ENCODE measurements at places on chromosomes 11 and 22.
A peak's percentile ranks its signal among the peaks of the same experiment; 100 is the strongest.

DNA sequence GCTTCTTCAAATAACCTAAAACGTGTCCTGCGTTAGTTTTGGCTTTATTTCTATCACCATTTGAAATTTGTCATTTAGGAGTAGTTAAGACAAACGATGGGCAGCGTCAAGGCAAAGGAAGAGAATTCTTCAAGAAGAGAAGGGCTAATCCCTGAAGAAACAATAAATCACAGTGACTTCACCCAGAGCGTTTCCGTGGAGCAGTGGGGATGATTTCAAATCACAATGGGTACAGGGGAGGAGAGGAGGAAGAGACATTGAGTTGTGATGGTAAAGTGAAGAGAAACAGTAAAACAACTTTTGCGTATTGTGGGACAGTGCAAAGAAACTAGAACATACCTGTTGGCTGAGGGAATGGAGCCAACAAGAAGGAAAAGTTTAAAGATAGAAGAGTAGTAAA is 9.7 kb downstream of the PDGFD start:
- DNase-seq, result no peak

- no peak for DNase-seq
These were observed 346.5 kb upstream of the SYN3 start for GRCh38 chr22:33404723-33405122.

- peak; percentile 9 for DNase-seq
These were observed 98.6 kb downstream of the MUC15 start for GRCh38 chr11:26473216-26474194.

GRCh38 chr22:50294319-50294656 is 13.2 kb downstream of the PLXNB2 start:
- DNase-seq, result no peak

DNA sequence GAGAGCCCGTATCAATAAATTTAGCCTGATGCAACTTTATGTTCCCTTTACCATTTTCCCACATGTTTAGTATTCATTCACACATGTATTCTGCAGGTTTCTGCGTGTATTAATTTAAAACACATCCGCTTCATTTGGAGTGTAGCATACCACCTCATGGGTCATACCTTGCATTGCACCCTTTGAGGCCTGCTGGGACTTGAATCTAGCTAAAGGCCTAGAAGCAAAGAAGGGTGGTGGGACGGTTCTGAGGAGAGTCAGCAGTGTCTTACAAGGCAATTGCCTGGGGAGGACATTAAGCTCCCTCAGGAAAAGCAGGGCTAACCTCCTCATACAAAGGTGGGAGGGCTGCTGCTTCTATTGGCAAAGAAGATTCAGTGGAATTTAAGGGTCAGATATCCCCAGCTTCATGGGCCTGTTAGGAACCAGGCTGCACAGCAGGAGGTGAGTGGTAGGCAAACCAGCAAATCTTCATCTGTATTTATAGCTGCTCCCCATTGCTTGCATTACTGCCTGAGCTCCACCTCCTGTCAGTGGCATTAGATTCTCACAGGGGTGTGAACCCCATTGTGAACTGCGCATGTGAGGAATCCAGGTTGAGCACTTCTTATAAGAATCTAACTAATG is 15.9 kb upstream of the SNX19 start:
- no peak for DNase-seq

DNA sequence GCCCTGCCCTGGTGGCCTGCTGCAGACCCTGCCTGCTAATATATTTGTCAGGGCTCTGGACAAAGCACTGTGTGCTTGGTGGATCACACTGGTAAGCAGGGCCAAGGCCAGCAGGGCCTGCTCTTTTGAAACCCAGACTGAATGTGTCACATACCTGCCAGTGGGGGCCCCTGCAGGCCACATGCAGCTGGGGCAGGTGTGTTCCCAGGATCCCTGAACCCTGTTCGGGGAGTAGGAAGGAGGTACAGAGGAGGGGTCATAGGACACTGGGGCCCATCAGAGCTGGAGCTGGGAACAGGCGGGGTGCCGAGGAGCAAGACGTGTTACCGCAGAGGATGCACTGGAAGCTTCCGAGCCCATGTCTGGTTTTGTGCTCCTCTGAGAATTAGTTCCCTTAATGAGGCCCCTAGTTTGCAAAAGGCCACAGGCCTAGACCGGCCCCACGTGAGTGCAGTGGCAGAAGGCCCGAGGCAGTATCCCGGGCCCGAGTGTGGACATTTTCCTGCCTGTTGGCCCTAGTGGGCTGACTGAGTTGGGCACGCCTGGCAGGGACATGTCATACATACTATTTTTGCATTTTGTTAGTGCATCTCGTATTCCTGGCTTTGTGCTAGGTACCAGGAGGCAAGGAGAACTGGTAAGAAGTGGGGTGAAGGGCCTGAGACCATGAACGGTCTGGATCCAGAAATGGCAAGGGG is 11.2 kb upstream of the ACR start:
- DNase-seq, result no peak

- DNase-seq, result no peak
These were observed 4.4 kb downstream of the HPS4 start for GRCh38 chr22:26479043-26479791.

DNA sequence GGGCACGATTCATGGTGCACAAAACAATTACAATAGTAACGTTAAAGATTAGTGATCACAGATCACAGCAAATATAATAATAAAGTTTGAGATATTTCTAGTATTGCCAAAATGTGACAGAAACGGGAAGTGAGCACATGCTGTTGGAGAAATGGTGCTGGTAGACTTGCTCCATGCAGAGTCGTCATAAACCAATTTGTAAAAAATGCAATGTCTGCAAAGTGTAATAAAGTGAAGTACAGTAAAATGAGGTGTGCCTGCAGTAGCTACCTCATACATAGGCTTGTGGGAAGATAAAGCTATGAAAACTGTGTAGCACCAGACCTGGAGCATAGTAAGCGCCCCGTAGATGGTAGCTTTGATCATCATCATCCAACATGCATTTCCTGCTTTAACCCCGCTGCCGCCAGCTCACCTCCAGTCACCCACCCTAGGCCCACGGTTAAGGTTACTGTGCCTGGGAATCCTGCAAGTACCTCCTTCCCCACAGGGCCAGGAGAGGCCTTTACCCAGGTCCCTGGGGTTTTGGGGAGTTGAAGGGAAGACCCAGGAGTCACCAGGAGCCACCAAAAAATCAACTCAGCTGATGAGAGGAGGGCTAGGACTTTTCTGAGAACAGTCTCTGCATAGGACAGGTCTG is 59.2 kb downstream of the MYO7A start:
- DNase-seq, result no peak

GRCh38 chr11:70711095-70711910 is 313.0 kb downstream of the CTTN start:
- DNase-seq, result no peak

- DNase-seq, result no peak
These were observed 92.3 kb upstream of the AMOTL1 start for GRCh38 chr11:94675813-94676212.

DNA sequence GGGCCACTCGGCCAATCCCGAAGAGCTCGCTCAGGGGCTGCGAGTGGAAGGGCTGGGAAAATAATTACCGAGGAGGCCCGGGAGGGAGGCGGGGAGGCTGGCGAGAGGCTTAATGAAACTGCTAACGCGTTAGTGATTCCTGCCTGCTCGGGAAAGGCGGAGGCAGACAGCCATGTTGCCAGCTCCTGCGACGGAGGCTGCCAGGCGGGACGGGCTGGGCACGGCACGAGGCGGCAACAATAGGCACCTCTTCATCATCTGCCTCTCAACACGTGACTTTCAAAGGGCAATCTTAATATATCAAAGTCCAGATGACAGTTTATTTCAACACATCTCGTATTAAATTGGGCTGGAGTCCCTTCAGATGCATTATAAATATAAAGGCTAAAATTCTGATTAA is 68.0 kb upstream of the TCF20 start:
- DNase-seq, result no peak

- DNase-seq, result no peak
These were observed 23.6 kb downstream of the FLI1 start for GRCh38 chr11:128717516-128717915.

DNA sequence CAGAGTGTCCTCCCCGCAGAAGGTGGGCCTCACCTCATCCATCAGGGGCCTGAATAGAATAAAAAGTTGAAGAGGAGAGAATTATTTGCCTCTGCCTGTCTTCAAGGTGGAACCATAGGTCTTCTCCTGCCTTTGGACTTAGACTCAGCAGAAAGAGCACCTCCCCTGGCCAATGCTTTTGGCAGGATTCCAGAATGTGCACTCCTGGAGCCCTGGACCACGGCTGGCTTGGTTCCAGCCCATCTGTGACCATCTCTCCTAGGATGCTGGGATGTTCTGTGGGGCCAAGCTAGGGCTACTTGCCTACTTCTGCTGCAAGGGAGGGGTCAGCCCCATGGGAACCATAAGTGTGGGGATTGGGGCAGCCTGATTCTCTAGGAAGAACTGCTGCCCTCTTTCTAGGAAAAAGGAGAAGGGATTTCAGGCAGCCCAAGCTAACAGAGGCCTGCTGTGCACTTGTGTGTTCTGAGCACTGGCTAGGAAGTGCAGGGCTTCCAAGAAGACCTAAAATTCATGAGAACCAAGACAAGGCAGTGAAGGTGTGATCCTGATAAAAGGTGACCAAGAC is 32.2 kb upstream of the SHANK2 start:
- no peak for DNase-seq

DNA sequence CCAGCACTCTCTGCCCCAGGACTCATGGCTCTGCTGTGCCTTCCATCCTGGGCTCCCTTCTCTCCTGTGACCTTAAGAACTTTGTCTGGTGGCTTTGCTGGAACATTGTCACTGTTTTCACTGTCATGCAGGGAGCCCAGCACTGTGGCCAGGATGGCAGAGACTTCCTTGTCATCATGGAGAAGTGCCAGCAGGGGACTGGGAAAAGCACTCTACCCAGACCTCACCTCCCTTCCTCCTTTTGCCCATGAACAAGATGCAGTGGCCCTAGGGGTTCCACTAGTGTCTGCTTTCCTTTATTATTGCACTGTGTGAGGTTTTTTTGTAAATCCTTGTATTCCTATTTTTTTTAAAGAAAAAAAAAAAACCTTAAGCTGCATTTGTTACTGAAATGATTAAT is 2.9 kb upstream of the TTC36 start:
- no peak for DNase-seq

DNA sequence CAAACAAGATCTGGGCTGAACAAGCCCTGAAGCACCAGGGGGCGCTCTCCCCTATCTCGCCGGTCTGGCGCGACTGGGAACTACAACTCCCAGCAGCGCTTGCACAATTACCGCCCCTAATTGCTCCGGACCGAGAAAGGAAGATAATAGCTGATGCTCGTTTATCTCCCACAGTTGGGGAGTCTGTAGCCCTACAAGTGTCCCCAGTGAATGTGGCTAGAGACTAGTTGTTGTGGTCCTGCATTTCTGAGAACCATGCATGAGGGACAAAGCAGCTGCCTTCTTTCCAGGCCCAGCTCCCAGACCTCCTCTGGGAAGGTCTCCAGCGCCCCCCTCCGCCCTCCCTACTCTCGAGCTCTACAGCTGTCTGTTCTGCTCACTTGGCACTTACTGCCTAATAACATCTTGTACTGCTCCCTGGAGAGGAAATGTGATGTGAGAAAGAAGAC is 34.4 kb downstream of the NRXN2 start:
- peak; percentile 81 for DNase-seq

GRCh38 chr11:63710476-63711217 is 29.3 kb downstream of the RTN3 start:
- peak; percentile 10 for DNase-seq

DNA sequence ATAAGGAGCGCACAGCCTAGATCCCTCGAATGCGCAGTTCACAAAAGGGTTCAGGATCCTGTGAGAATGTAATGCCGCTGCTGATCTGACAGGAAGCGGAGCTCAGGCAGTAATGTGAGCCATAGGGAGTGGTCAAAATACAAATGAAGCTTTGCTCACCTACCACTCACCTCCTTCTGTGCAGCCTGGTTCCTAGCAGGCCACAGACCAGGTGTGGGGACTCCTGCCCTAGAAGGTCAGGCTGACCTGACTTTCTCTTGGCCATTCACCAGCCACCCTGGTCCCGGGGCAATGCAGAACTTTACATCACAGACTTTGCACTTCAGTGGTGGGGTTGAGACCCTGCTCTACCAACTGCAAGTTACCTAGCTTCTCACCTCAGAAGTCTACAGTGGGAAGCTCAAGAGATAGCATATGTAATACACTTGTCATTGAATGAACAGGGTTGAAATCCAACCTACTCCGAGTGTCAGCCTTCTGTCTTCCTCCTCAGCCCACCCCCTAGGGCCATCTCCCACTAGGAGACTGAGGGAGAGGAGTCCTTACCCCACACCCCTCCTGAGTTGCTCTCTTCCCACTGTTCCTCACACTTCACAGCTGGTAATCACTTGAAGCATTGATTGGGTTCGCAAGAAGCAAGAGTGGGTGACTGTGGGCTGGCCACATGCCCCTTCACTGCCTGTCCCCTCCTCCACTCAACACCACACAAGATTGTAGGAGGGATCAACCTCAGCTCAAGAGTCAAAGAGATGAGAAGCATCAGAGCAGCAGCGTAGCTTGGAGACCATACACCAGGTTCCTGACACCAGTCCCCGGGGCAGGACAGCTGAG is 2.0 kb upstream of the KCNJ1 start:
- no peak for DNase-seq

GRCh38 chr11:26201411-26201810 is 130.5 kb upstream of the ANO3 start:
- DNase-seq, result peak; percentile 24

DNA sequence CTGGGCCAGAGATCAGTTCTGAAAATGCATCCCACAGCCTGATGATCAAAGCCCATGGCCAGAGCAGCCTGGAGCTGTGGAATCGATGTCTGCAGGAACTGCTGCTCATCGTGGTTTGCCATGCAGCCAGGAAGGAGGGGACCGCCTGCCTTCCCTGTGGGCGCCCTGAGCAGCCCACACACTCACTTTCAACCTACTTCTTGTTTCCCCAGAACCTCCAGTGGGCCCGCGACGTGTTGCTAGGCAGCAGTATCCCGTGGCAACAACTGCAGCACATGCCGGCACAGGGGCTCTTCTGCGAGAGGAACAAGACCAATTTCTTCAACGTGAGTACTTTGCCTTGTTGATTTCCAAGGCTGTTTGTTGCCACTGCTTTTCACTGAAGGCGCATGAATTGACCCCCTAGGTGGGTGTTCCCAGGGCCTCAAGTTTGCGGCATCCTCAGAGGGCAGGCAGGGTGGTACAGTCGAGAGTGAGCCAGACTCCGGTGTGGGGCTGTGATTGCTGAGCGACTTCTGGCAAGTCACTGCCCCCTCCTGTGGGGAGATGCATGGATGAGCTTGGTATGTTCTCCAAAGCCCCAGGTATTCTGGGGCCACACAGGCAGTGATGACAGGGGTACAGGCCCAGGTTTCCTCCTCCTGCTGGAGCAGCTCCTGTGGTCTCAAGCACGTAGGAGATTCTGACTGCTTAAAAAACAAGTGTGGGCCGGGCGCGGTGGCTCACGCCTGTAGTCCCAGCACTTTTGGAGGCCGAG is 47.0 kb upstream of the SUSD2 start:
- no peak for DNase-seq

- no peak for DNase-seq
These were observed 38.3 kb downstream of the ATG13 start for GRCh38 chr11:46655631-46656030.

DNA sequence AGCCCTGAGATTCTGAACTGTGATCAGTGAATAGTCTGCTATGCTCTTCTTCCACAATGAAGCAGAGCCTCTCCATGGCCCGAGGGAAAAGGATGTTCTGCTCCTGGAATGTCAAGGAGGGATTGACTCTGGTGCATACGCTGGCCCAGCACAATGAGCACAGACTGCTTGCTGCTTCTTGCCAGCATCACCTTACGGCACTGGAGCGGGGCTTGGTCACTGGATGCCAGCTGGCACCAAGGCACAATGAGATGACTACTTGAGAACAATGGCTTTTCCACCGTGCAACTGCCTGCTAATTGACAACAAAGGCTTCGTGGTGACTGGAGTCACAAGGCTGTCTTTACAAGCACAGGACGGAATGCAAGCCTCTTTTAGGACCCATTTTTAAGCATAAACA is 139.2 kb downstream of the DSCAML1 start:
- DNase-seq, result no peak
